Activated CD4-positive, CD25-positive, alpha-beta regulatory T cell treated with anti-CD3 and anti-CD28 coated beads, Interleukin-2, amount 50 U/mL, for 72 hours (primary cell): ENCODE measurements at places on chromosomes 11 and 22.
A peak's percentile ranks its signal among the peaks of the same experiment; 100 is the strongest.

DNA sequence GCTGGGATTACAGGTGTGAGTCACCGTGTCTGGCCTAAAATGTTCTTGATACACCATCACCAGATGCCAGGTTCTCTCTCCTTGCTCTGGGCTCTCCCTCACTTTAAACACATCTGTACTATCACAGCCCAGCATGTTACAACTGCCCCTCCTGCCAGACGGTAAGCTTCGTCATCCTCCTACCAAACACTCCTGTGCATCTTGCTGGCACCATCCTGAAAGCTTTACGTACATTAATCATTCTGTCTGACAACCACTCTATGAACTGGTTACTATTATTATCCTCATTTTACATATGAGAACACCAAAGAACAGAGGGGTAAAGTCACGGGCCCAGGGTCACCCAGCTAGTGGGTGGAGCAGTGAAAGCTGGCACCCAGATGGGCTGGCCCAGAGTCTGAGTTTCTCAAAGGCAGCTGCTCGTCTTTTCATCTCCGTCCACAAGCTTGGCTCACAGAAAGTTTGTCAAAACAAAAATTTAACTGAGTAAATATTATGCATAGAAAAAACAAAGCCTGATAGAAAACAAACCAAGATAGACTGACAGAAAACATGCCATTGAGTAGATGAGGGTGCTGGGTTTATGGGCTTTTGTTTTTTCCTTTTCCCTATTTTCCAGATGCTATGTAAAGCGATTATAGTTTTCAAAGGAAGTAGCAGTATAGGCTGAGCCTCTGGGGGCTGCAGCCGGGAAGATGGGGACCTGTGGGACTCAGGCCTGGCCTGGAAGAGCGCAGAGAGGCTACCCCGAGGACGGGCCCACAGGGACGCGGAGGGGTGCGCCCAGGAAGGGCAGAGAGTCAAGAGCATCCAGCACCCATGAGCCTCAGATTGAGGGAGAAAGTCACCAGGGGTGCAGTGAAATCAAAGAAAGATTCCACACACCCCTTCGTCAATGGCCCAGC is 9.5 kb downstream of the PLA2G6 start:
- no peak for DNase-seq

- no peak for DNase-seq
Observed at GRCh38 chr22:17918840-17919239, 105.5 kb downstream of the MICAL3 start.

DNA sequence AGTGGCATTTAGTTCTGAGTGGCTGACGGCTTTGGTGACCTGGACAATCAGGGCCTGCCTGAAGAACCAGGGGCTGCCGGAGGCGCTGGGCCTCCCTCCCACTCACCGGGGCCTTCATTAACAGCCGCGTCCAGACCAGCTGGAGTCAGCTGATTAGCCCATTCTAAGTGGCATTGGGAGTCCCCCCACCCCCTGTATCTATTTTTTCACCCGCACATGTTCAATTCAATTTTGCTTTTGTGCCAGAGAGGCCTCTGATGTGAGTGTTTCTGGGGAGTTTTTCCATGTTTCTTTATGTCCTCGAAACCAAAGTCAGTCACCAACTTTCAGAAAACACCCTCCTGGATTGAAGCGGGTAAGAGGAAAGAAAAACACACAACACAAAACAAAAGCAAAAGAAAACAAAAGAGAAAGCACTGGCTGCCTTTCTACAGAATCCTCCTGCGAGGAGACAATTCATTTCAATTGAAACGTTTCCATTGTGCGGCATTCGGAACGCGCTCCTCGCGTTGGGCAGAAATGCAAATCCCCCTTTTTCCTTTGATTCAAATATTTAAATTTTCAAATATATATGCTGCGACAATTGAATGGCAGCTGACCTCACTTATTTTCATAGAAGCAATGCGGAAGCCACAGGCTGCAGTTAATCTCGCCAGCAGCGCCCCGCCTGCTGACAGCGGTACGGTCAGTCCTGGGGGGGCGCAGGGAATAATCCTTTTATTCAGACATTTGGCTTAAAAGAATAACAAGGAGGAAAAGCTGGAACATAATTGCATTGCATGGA is 17.7 kb downstream of the CDKN1C start:
- no peak for DNase-seq

DNA sequence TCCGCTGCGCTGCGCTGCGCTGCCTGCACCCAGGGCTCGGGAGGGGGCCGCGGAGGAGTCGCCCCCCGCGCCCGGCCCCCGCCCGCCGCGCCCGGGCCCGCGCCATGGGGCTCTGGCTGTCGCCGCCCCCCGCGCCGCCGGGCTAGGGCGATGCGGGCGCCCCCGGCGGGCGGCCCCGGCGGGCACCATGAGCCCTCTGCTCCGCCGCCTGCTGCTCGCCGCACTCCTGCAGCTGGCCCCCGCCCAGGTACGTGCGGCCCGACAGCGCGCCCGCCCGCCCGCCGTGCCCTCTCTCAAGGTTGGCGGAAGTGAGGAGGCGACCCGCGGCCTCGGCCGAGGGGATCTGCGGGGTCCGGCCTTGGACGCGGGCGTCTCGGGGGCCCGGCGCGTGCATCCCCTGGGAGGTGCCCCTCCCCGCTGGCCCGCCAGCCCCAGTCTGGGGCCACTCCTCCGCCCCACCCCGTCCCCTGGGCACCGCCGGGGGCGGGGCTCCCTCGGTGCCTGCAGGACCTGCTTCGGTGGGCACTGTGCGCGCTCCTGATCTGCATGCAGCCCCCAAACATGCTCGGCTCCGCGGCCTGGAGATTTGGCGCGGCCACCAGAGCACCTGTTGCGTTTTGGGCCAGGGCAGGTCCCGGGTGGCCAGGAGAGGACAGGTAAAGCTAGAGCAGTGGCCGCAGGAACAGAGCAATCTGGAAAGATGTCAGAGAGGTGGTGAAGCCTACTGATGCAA is 429 bp downstream of the VEGFB start:
- DNase-seq: peak; percentile 58

- DNase-seq: no peak
Observed at GRCh38 chr11:22459048-22459447, 120.9 kb downstream of the SLC17A6 start.

DNA sequence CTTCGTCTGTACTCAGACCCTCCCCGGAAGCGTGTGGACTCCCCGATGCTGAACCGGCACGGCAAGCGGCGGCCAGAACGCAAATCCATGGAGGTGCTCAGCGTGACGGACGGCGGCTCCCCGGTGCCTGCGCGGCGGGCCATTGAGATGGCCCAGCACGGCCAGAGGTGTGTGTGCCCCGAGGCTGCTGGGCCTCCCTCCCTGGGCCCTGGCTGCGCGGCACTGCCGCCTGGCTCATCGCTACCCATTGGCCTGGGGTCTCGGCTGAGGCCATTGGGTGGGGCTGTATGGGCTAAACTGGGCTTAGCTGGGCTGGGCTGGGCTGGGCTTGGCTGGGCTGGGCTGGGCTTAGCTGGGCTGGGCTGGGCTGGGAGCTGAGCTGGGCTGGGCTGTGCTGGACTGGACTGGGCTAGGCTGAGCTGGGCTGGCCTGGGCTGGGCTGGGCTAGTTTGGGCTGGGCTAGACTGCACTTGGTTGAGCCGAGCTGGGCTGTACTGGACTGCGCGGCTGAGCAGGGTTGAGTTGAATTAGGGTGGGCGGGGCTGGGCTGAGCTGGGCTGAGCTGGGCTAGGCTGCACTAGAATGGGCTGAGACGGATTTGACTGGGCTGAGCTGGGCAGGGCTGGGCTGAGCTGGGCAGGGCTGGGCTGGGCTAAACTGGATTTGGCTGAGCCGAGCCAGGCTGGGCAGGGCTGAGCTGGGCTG is 40.7 kb downstream of the MOB2 start:
- no peak for DNase-seq

- no peak for DNase-seq
Observed at GRCh38 chr11:133919330-133920108, 37.2 kb downstream of the IGSF9B start.

GRCh38 chr22:43971112-43971511 is 15.9 kb downstream of the SAMM50 start:
- no peak for DNase-seq

DNA sequence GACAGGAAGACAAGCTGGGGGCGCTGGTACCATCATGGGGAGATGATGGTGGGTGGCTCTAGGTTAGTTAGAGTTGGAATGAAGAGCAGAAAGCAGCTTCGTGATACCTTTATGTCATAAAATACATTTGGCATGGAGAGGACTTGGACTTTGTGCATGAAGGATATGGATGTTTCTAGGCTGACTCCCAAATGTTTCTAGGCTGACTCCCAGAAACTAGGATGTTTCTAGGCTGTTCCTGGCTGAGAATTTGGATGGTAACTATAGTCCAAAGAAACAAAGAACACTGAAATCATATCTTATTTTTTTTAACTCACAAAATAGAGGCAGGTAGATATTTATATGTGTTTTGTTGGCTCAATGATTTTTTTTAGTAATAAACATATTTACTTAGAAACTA is 89.4 kb upstream of the VPREB1 start:
- DNase-seq: no peak

DNA sequence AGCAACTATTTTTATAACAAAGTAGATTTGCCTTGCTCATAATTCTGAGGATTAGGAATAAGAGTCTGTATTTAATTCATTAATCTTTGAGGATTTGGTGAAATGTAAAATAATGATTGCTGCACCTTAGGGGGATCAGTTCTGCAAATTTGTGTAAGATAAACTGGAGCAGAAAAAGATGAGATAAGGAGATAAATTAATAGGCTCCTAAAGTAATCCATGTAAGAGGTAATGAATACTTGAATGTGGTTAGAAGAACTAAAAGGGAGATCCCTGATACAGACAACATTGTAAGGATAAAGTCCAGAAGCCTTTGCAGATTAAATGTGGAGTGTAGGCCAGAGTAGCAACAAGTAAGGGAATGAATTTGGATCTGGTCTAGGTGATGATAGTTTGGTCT is 45.6 kb downstream of the PDHX start:
- DNase-seq: no peak

DNA sequence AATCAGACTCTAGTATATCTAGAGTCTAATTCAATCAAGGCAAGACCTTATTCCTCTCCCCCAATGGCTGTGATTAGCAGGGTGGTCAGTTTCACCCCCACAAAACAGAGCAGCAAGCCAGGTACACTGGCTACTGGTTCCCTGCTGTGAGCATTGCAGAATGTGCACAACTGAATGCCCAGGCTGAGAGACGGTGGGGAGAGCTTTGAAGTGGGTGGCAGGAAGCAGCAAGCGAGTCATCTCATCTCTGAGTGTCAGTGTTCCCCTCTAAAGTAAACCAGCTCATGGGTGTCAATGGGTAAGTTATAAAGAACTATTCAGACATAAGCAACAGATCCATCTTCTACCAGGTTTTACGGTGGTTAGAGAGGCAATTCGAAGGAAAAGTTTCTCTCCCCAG is 37.6 kb downstream of the GAB4 start:
- no peak for DNase-seq

DNA sequence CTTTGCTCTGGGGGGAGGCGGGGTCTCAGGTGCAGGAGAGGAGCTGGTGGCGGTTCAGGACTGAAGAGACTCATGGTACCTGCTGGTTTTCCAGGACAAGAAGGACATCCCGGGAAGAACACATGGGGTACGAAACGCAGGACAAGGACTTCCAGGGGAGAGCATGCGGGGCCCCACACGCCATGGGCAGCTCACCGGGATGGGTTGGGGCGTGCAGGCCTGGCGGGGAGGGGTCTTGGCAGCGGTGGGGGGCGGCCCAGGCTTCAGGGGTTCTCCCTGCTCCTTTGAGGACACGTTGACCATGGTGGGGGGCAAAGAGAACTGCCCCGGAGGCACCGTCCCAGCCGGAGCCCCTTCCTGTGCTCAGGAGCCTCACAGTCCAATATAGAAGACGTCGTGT is 673.2 kb downstream of the BRD1 start:
- DNase-seq: no peak

DNA sequence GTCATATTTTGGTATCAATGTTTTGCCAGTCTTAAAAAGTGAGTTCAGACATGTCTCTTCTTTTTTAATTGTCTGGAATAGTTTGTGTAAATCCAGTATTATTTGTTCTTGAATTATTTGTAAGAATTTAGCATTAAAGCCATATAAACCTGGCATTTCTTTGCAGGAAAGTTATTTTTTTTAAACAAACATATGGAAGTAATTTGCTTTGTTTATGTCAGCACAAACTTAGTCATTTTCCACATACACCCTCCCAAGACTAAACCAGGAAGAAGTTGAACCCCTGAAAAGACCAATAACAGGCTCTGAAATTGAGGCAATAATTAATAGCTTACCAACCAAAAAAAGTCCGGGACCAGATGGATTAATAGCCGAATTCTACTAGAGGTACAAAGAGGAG is 9.1 kb upstream of the CCDC81 start:
- DNase-seq: no peak

- no peak for DNase-seq
Observed at GRCh38 chr11:112506852-112507251, 246.2 kb upstream of the PLET1 start.

GRCh38 chr11:107457205-107457557 is 444 bp downstream of the CWF19L2 start:
- DNase-seq: no peak

DNA sequence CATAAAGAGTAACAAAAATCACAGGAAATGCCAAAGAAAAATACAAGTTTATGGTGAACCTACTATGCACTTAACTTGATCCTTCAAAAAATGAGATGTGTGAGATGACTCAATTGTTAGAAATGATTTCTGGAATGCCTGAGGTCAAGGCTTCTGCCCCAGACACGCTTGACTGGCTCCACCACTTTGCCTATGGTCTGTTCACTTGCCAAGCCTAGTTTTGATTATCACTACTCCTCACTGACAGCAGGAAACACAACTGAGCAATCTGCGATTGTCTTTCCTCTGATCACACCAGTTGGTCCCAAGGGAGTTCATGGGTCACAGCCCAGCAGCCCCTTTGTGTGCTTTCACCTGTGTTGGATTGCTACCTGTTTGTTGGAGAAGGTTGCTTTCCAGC is 20.6 kb upstream of the PRDM10 start:
- no peak for DNase-seq

- DNase-seq: no peak
Observed at GRCh38 chr11:33920838-33921613, 29.1 kb upstream of the LMO2 start.

DNA sequence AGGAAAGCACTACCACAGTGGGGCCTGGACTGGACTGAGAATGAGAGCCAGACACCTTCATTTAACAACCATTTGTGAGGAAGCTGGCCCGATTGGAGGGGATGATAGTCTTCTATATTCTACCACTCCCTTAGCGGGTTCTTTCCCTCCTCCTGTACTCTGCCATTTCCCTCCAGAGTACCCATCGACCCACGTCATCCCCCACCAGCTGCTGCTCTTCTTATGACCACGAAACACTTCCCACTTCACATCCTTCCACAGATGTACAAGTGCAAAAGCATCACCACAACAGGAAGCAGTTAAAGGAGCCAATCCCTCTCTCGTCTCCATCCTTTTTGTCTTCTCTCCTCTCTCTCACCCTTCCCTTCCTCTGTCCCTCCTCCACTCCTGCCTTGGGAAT is 18.0 kb upstream of the UBASH3B start:
- DNase-seq: no peak

DNA sequence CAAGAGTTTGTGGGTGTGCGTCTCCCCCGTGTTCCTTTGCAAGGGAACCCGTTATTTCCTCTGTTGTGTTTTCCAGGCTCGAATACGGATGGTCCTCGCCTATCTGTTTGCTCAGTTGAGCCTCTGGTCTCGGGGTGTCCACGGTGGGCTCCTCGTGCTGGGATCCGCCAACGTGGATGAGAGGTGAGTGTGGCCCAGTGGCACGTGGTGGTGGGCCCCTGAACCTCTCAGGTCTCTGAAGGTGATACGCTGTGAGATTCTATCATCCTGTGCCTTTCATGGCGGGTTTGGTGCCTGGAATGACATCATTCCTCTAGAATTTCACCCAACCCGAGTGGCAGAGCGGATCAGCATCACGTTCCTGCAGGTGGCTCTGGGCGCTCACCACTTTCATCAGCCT is 32.5 kb downstream of the NADSYN1 start:
- no peak for DNase-seq

- DNase-seq: no peak
Observed at GRCh38 chr11:37171451-37171850, 573.4 kb upstream of the RAG2 start.
